Glutamatergic neuron (in vitro differentiated cells): ENCODE measurements at places on chromosomes 7 and 10. TPM values are rescaled to one million over a fixed set of nuclear protein-coding genes. Genes with fewer than 3 reads are reported as not detected.
A peak's percentile ranks its signal among the peaks of the same experiment; 100 is the strongest.

GRCh38 chr10:75068523-75068922, 42.9 kb upstream of the SAMD8 start:
- H3K27me3 ChIP-seq, result no peaks in the 10 kb centered on the region
- no peaks in the 10 kb centered on the region for H3K36me3 ChIP-seq
- peaks cover 4% of the 10 kb centered on the region for H3K4me1 ChIP-seq

- H3K27ac ChIP-seq, result peak overlapping the region; percentile 91
- peaks cover 31% of the 10 kb centered on the region for H3K4me1 ChIP-seq
- peaks cover 12% of the 10 kb centered on the region for H3K27me3 ChIP-seq
Observed at GRCh38 chr10:62805231-62806099, 945 bp downstream of the ADO start.

- DNase-seq, result peak; percentile 48
- peak overlapping the region; percentile 93 for H3K4me3 ChIP-seq
- H3K27me3 ChIP-seq, result peaks cover 10% of the 10 kb centered on the region
- H3K36me3 ChIP-seq, result no peaks in the 10 kb centered on the region
- H3K27ac ChIP-seq, result peak overlapping the region; percentile 92
- peaks cover 17% of the 10 kb centered on the region for H3K4me1 ChIP-seq
Observed at GRCh38 chr7:151520419-151521261, 945 bp upstream of the RHEB start.

NACAD gene
- total RNA-seq, result 125 TPM

STRA8 gene
- not detected for total RNA-seq

DNA sequence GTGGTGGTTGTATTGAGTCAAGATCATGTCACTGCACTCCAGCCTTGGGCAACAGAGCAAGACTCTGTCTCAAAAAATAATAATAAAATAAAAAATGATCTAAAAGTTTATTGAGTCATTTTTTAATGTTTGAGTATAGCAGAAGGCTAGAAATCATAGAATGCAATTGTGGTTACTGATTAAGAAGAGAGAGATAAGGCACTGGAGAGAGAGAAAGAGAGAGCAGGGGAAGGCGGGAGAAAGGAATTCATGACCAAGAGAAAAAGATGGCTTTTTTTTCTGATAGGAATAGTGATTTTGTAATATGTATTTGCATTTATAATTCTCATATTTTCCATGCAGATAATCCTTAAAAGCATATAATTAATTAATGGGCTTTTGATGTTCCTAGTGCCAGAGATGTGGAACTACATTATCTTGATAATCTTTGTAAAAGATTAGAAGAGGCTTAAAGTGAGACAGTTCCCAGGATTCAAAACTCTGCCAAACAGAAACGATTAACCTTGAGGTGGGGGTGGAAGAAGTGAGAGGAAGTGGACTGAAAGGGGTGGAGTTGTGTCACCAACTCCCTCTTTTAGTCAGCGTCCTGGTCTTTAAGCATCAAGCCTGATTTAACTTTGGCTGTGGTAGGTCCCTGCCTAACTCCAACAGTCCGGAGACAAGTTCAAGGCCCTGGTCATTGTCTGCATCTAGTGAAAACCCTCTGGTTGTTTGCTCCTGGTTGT, 76.2 kb downstream of the CHN2 start:
- no peak for DNase-seq
- no peaks in the 10 kb centered on the region for H3K36me3 ChIP-seq
- H3K4me1 ChIP-seq, result peaks cover 31% of the 10 kb centered on the region
- H3K27me3 ChIP-seq, result peaks cover 2% of the 10 kb centered on the region

DNA sequence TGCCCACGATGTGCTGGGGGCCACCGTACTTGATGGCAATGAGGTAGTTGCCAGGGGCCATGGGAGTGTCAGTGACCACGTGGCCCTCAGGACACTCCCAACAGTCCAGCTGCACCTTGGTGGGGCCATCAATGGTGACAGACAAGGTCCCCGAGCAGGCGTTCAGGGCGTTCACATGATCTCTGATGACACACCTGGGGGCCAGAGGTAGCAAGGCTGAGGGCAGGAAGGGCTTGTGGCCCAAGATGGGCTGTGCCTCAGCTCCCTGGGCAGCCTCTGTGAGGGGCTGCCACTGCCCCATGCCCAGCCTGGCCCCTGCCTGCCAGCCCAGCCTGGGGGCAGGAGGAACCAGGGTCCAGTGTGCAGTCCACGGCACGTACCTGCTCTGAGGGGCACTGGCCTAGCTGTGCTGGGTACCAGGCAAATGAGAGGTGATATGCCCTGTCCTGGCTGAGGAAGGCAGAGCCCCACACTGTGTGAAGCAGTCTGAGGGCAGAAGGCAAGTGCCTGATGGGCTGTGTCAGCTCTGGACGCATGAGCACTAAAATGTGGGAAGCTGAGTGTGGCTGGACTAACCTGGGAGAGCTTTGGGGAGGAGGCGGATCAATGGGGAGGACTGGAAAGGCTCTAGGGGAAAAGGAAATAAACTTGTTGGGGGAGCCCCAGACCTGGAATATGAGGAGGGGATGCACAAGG, 3.5 kb upstream of the KCP start:
- peaks cover 23% of the 10 kb centered on the region for H3K27me3 ChIP-seq
- H3K4me1 ChIP-seq, result peaks cover 18% of the 10 kb centered on the region
- no peaks in the 10 kb centered on the region for H3K36me3 ChIP-seq
- no peak for DNase-seq

DNA sequence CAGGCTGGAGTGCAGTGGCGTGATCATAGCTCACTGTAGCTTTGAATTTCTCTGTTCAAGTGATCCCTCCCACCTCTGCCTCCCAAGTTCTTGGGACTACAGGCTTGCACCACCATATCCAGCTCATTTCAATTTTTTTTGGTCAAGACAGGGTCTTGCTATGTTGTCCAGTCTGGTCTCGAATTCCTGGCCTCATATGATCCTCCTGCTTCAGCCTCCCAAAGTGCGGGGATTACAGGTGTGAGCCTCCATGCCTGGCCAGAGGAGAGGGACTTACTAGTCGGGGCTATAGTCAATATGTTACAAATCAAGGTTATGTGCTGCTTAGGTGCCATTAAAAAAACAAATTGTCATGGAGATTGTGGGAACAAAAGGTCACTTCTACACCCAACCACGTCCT, 105.3 kb upstream of the GALNT17 start:
- no peak overlapping the region for H3K4me3 ChIP-seq
- no peak for DNase-seq
- peaks cover 4% of the 10 kb centered on the region for H3K27me3 ChIP-seq
- no peaks in the 10 kb centered on the region for H3K4me1 ChIP-seq
- no peak overlapping the region for H3K27ac ChIP-seq
- H3K36me3 ChIP-seq, result no peaks in the 10 kb centered on the region

GRCh38 chr7:73742753-73743641, 4.4 kb upstream of the ABHD11 start:
- peak overlapping the region; percentile 10 for H3K4me3 ChIP-seq
- DNase-seq, result peak; percentile 58
- H3K4me1 ChIP-seq, result peaks cover 7% of the 10 kb centered on the region
- H3K27me3 ChIP-seq, result peaks cover 8% of the 10 kb centered on the region
